T-helper 1 cell treated with Interleukin-12 subunit alpha and Interleukin-12 subunit beta and Interleukin-4 antibody, amounts not matched to agents 30 ng/mL and 1 ng/mL, for 36 hours (primary cell): ENCODE measurements at places on chromosomes 12 and 14. TPM values are rescaled to one million over a fixed set of nuclear protein-coding genes. Genes with fewer than 3 reads are reported as not detected.

Gene KCNMB4
- 0.15 TPM in 2 replicates for total RNA-seq

Gene TAS2R13
- total RNA-seq = 2.0 and 2.8 TPM in 2 replicates

Gene FOXG1
- total RNA-seq = not detected in 2 replicates

Gene PCED1B
- total RNA-seq = 55.1 and 55.9 TPM in 2 replicates

Gene ADAM21
- not detected in 2 replicates for total RNA-seq

Gene NKX2-8
- not detected in 2 replicates for total RNA-seq

Gene TDRD9
- not detected in 2 replicates for total RNA-seq

Gene C12orf50
- 0.12 TPM in 1 of 2 replicates, not detected in the other for total RNA-seq

Gene GLT1D1
- 0.22 and 0.56 TPM in 2 replicates for total RNA-seq

Gene DHH
- 0.07 TPM in 1 of 2 replicates, not detected in the other for total RNA-seq
